ENCODE measurements at places on chromosomes 11 and 22. TPM values are rescaled to one million over a fixed set of nuclear protein-coding genes. Genes with fewer than 3 reads are reported as not detected.

RFPL3 gene
- total RNA-seq, result not detected

C11orf42 gene
- not detected for total RNA-seq

DUSP18 gene
- 11.2 TPM for total RNA-seq

APBB1 gene
- not detected for total RNA-seq

CRYBB3 gene
- total RNA-seq, result not detected

HORMAD2 gene
- total RNA-seq, result not detected

DNA sequence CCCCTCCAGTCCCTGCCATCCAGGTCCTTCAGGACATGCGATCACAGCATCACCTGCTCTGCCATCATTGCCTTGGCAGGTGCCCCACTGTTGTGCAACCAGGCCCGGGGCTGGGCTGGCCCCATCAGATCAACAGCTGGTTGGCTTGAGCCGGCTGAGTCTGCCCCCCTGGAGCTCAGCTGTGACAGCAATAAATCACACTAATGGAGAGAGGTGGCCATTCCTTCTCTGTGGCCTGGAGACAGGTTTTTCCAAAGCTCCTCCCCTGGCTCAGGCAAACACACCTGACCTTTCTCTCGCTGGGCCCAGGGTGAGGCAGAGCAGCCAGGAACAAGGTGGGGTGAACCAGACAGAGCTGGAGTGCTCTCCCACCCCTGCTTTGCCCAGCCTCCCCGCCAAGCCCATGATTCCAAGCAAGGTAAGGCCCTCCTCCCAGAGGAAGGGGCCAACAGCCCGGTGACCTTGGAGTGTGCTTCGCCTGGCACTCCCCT is 8.9 kb upstream of the FXYD2 start:
- no peaks in the 10 kb centered on the region for H3K36me3 ChIP-seq
- peaks cover 30% of the 10 kb centered on the region for H3K4me1 ChIP-seq
- no peak for DNase-seq
- no peak overlapping the region for H3K4me3 ChIP-seq
- no peak overlapping the region for H3K27ac ChIP-seq
- no peaks in the 10 kb centered on the region for H3K27me3 ChIP-seq

DNA sequence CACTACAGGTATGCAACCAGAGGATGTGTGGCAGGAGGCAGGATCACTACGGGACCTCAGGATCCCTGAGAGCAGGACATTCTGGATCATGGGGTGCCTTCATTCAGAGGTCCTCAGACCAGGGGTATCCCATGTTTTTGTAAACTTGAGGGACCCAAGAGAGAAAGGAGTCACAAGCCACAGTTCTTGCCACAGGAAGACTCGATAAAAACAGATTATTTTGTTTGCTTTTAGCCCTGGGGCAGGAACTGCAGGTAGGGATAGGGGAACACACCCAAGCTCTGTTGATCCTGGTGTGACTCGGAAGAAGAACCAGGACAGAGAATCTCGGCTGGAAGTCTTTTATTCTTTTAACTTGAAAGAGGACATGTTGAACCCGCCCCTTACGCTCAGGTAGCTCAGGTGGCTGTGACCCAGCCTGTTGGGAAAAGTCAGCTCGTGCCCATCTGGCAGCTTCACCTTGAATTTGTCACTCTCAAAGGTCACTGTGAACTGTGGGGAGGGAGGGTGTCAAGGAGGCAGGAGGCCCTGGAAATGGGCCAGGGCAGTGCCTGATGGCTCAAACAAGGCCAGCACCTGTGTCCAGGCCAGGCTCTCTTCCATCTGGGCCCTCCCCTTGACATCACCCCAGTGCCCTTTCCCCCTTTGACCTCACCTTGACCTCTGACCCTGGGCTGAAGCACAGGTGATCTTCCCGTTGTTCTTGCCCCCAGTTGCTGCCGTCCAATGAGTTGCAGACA is 9.8 kb downstream of the LGALS2 start:
- H3K27ac ChIP-seq, result no peak overlapping the region
- H3K27me3 ChIP-seq, result no peaks in the 10 kb centered on the region
- H3K4me3 ChIP-seq, result no peak overlapping the region
- H3K4me1 ChIP-seq, result no peaks in the 10 kb centered on the region

- no peak overlapping the region for H3K27ac ChIP-seq
- H3K4me3 ChIP-seq, result no peak overlapping the region
These were observed 19.4 kb downstream of the LAYN start for GRCh38 chr11:111559800-111560464.

- no peaks in the 10 kb centered on the region for H3K36me3 ChIP-seq
- no peak overlapping the region for H3K4me3 ChIP-seq
- DNase-seq, result no peak
- H3K27me3 ChIP-seq, result no peaks in the 10 kb centered on the region
- peaks cover 54% of the 10 kb centered on the region for H3K4me1 ChIP-seq
- H3K27ac ChIP-seq, result no peak overlapping the region
These were observed 922 bp downstream of the CRACR2B start for GRCh38 chr11:828506-829175.

- no peak overlapping the region for H3K27ac ChIP-seq
- no peak for DNase-seq
- H3K4me3 ChIP-seq, result no peak overlapping the region
These were observed 792.5 kb upstream of the LRRC4C start for GRCh38 chr11:42251984-42252383.

- DNase-seq, result peak; percentile 56
- H3K4me1 ChIP-seq, result peaks cover 11% of the 10 kb centered on the region
- no peaks in the 10 kb centered on the region for H3K27me3 ChIP-seq
- no peaks in the 10 kb centered on the region for H3K36me3 ChIP-seq
- H3K27ac ChIP-seq, result no peak overlapping the region
These were observed 3.3 kb downstream of the FAM227A start for GRCh38 chr22:38652859-38653258.

DNA sequence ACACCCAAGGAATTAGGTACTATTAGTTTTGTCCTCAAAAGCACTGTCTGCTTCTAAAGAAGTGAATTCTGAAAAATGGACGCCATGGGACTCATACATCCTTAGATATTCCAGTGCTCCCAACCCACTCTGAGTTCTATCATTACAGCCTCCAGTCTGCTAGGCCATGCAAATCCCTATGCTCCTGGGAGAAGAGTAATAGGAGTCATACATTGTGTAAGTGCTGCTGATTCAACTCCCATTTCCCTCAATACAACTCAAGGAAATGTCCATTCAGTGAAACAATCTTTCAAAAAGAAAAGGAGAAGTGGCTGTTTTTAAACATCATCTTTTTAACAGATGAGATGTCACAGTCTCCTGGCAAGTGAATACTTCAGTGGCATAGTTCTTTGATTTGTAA is 590.2 kb upstream of the LRRC4C start:
- DNase-seq, result no peak
- no peak overlapping the region for H3K4me3 ChIP-seq
- no peak overlapping the region for H3K27ac ChIP-seq
- no peaks in the 10 kb centered on the region for H3K27me3 ChIP-seq
- H3K4me1 ChIP-seq, result no peaks in the 10 kb centered on the region

DNA sequence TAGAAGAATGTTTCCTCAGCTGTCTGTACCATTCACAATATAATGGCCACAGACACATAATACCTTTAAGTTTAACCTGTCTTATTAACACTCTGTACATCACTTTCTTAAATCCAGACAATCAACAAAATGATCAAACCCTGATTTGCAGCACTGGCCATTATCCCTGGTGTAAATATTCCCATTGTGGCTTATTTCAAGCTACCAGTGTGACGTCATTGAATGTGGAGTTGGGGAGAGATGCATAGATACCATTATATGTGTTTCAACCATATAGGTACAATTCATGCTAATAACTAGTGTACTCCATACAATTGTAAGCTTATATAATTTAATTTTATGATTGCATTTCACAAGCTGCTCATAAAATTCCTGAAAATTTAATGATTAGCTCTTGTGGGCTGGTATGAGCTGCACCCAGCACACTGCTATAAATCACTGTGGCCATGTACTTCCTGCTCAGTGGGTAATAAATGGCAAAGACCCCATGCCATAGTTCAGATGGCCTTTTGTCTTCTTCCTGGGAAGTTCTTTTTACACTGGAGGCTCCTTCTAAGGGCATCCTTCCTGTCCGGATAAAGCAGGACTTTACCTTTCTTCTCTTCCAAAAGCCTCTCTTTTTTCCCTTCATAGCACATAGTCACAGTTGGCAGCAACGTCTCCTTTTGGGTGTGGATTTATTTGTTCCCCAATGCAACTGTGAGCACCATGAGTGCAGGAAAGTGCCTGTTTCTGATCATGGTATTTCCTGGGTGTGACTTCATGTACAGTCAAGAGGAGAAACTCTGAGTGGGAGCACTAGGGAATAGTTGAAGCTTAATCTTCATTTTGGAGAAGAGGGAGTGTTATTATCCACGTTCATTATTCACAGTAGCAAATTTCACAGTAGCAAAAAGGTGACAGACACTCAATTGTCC is 87.8 kb downstream of the MIAT start:
- DNase-seq, result no peak
- no peaks in the 10 kb centered on the region for H3K4me1 ChIP-seq
- H3K27me3 ChIP-seq, result no peaks in the 10 kb centered on the region
- H3K4me3 ChIP-seq, result no peak overlapping the region

- peak overlapping the region; percentile 62 for H3K27ac ChIP-seq
- no peaks in the 10 kb centered on the region for H3K27me3 ChIP-seq
- no peaks in the 10 kb centered on the region for H3K36me3 ChIP-seq
- peaks cover 29% of the 10 kb centered on the region for H3K4me1 ChIP-seq
These were observed 10.3 kb upstream of the IGSF9B start for GRCh38 chr11:133966921-133967598.

DNA sequence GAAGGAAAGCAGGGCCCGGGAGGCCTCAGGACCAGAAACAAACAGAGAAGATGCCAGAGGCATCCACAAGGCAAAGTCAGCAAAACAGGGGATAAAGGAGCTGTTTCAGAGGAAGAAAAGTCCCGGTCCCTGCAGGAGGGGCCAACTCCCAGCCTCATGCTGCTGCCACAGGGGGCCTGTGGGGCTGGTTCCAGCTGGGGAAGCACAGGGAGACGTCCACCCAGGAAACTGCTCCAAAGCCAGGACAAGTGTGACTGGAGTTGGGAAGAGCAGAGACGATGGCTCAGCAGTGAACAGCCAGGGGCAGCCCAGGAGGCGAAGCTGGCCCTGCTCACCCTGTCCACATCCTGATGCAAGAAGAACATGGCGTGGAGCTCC is 454.4 kb downstream of the BRD1 start:
- H3K4me1 ChIP-seq, result peaks cover 27% of the 10 kb centered on the region
- H3K27ac ChIP-seq, result no peak overlapping the region
- no peaks in the 10 kb centered on the region for H3K36me3 ChIP-seq
- no peak for DNase-seq
- no peak overlapping the region for H3K4me3 ChIP-seq

- no peaks in the 10 kb centered on the region for H3K36me3 ChIP-seq
- DNase-seq, result peak; percentile 19
- H3K4me3 ChIP-seq, result no peak overlapping the region
These were observed 148.8 kb downstream of the DBX1 start for GRCh38 chr11:20011307-20011951.

DNA sequence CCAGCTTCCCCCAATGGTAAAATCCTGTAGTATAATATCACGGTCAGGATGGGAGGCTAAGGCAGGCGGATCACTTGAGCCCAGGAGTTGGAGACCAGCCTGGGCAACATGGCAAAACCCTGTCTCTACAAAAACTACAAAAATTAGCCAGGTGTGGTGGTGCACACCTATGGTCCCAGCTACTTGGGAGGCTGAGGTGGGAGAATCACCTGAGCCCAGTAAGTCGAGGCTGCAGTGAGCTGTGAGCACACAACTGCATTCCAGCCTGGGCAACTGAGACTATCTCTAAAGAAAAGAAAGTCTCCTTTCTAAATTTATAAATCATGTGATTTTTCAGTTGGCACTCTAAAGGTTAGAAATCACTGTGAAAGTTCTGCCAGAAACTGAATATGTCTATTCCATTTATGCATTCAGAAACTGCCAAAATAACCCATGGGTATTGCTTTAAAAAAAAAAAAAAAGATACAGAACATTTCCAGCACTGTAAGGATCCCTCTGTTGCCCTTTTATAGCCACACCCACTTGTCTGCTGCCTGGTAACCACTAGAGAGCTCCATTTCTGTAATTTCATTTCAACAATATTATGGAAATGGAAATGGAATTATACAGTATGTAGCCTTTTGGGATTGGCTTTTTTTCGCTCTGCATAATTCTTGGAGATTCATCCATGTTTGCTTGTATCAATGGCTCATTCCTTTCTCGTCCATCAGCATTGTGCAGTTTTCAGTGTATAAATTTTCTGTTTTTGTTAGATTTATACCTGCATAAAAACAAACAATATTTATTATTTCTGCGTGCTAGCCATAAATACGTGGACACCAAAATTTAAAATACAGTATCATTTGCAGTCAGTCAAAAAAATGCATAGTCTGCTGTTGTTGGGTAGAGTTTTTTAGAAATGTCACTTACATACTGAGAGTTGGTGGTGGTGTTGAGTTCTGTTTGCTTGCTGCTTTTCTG is 9.4 kb downstream of the CDC45 start:
- H3K4me3 ChIP-seq, result no peak overlapping the region
- no peaks in the 10 kb centered on the region for H3K27me3 ChIP-seq
- peaks cover 60% of the 10 kb centered on the region for H3K36me3 ChIP-seq
- peak; percentile 46 for DNase-seq
- H3K4me1 ChIP-seq, result no peaks in the 10 kb centered on the region

DNA sequence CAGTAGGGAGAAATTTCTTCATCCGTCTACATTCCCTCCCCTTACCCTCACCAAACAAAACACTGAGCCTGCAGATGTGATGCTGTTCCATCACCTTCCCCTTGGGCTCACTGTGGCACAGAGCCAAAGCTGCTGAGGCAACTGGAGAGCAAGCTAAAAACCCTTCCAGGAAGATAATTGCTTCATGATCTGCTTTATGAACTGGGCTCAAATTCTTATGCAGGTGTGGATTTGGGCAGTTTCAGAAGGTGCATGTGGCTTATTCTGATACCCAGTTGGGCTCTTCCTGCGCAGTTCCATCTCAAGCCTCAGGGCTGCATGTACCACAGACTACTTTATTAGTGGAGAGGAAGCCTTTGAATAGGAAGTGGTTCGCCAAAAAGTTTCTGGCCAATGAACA is 58.3 kb downstream of the AAMDC start:
- H3K27me3 ChIP-seq, result no peaks in the 10 kb centered on the region
- no peaks in the 10 kb centered on the region for H3K4me1 ChIP-seq
- no peak for DNase-seq
- no peak overlapping the region for H3K4me3 ChIP-seq
- peaks cover 6% of the 10 kb centered on the region for H3K36me3 ChIP-seq

DNA sequence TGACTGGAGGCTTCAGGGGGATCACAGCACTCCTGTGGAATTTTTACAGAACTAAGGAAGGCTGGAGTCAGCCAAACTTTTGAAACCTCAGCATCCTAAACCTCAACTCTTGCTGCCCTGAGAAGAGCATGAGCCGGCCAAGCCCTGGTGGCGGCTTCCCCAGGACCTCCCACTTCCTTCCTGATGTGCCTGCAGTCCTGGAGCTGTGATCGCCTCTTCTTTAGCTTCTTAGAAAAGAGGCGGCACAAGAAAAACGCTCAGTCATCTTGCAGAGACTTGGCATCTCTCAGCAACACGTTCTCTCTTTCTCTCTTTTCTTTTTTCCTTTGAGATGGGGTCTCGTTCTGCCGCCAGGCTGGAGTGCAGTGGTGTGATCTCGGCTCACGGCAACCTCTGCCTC is 40.4 kb upstream of the AMPD3 start:
- H3K27ac ChIP-seq, result no peak overlapping the region
- H3K4me1 ChIP-seq, result no peaks in the 10 kb centered on the region
